ENCODE measurements at places on chromosomes 3 and 15. TPM values are rescaled to one million over a fixed set of nuclear protein-coding genes. Genes with fewer than 3 reads are reported as not detected.
A peak's percentile ranks its signal among the peaks of the same experiment; 100 is the strongest.

GRCh38 chr3:46759239-46760167 is 41.8 kb upstream of the PRSS50 start:
- peaks cover 1% of the 10 kb centered on the region for H3K36me3 ChIP-seq
- no peak overlapping the region for H3K4me3 ChIP-seq
- H3K27me3 ChIP-seq = peaks cover 6% of the 10 kb centered on the region
- no peaks in the 10 kb centered on the region for H3K4me1 ChIP-seq
- H3K27ac ChIP-seq = no peak overlapping the region

DNA sequence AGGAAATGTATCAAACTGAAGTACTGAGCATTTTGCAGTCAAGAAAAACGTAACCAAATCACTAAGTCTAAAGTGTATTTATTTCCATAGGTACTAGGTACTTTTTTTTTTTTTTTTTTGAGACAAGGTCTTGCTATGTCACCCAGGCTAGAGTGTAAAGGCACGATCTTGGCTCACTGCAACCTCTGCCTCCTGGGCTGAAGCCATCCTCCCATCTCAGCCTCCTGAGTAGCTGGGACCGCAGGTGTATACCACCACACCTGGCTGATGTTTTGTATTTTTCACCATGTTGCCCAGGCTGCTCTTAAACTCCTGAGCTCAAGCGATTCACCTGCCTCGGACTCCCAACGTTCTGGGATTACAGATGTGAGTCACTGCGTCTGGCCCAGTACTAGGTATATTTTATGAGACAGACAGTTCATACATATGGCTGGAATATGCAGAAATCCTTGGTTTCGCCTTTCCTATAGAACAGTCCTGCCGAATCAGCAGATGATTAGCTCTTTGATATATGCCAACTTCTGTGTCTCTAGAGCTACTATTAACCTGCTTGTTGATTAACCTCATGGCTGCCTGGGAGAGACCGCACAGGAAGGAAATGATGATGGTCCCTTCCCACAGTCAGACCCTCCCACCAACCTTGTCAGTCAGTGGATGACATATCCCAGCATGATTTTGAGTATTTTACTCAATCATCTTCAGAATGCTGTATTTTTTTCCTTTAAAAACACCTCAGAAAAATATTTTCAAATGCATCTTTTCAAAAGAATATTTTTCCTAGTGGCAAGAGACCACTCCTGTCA is 32.3 kb downstream of the TMOD3 start:
- H3K27me3 ChIP-seq = no peaks in the 10 kb centered on the region
- DNase-seq = peak; percentile 36
- peak overlapping the region; percentile 26 for H3K27ac ChIP-seq
- H3K4me3 ChIP-seq = peak overlapping the region; percentile 61
- H3K36me3 ChIP-seq = peaks cover 29% of the 10 kb centered on the region

- no peak overlapping the region for H3K27ac ChIP-seq
- H3K4me1 ChIP-seq = peaks cover 35% of the 10 kb centered on the region
Measured at GRCh38 chr3:156670077-156670476, 4.3 kb upstream of the TIPARP start.

DNA sequence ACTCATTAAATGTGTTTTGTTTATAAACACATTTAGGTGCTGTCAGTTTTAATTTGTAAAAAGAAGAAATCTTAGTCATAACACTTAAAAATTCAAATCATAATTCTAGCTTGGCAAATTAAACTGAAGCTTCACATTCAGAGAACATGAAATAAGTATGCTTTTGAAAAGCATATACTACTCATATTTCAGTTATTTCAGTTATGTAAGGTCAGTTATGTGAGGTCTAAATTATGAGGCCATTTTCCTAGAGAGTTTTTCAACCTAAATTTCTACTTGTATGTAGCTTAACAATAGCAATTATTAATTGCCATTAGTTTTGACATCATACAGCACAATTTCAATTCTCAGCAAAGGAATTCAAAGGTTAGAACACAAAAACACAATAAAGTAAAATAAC is 465.0 kb downstream of the PLOD2 start:
- H3K4me3 ChIP-seq = no peak overlapping the region
- DNase-seq = no peak
- H3K27me3 ChIP-seq = no peaks in the 10 kb centered on the region
- no peaks in the 10 kb centered on the region for H3K4me1 ChIP-seq
- no peak overlapping the region for H3K27ac ChIP-seq

- H3K27ac ChIP-seq = no peak overlapping the region
- no peaks in the 10 kb centered on the region for H3K36me3 ChIP-seq
- H3K4me3 ChIP-seq = no peak overlapping the region
- no peak for DNase-seq
Measured at GRCh38 chr15:69979783-69980182, 117.9 kb downstream of the TLE3 start.

- no peak overlapping the region for H3K27ac ChIP-seq
- H3K27me3 ChIP-seq = no peaks in the 10 kb centered on the region
- DNase-seq = no peak
- no peaks in the 10 kb centered on the region for H3K36me3 ChIP-seq
Measured at GRCh38 chr15:51793521-51794305, 35.7 kb upstream of the TMOD3 start.

DNA sequence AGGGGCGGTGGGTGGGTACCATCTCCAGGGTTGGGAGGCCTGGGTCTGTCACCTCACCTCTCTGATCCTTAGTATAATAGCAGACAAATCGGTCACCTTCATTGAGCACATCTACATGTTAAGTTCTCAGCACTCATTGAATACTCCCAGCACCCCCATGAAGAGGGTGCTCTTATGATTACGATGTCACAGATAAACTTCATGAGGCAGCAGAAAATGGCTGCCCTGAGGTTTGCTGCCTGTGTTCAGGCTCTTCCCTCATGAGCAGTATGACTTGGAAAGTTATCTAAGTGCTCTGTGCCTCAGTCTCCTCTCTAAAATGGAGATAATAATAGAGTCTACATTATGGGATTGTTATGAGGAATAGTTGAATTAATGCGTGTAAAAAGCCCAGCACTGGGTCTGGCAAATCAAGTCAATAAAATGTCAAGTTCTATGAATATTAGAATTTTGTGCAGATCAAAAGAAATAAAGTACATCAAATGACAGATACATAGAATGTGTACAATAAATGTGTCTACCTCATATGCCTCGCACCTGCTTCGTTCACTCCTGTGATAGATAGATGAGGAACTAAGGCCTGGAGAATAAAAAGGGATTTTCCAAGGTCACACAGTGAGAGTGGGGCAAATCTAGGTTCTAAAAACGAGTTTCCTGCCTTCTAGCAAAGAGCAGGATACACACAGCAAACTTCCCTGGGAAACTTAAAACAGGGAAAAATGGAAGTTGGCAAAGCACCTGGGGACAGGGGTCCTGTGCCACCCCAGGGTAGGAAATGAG is 142.2 kb upstream of the MRPS22 start:
- H3K27me3 ChIP-seq = peaks cover 5% of the 10 kb centered on the region
- no peak overlapping the region for H3K27ac ChIP-seq
- DNase-seq = no peak

DNA sequence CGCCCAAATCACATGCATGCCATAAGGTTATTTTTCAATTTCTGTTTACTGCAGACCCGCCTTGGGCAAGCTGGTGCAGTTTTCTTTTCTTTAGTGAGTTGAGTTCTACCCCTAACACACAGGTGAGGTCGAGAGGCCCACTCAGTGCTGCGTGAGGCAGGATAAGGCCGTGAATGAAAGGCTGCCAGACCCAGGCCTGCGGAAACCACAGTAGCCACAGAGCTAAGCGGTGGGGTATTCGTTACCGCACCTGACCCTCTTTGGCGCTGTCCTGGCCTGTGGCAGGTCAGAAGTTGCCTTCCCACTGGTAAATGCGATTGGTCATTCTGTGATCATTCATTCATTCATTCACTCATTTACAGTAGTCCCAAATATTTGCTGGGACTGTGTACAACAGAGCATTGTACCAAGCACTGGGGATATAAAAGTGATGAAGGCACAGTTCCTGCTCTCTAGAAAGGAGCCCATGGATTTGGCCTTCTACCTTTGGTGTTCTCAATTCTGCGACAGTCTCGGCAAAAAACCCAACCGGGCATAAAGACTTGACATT is 144.8 kb downstream of the XXYLT1 start:
- no peaks in the 10 kb centered on the region for H3K27me3 ChIP-seq
- H3K4me3 ChIP-seq = no peak overlapping the region
- DNase-seq = no peak
- no peaks in the 10 kb centered on the region for H3K36me3 ChIP-seq

- no peak overlapping the region for H3K27ac ChIP-seq
- H3K36me3 ChIP-seq = no peaks in the 10 kb centered on the region
- no peaks in the 10 kb centered on the region for H3K4me1 ChIP-seq
- H3K4me3 ChIP-seq = no peak overlapping the region
- no peaks in the 10 kb centered on the region for H3K27me3 ChIP-seq
Measured at GRCh38 chr3:63662500-63662899, 10.0 kb downstream of the SNTN start.

DNA sequence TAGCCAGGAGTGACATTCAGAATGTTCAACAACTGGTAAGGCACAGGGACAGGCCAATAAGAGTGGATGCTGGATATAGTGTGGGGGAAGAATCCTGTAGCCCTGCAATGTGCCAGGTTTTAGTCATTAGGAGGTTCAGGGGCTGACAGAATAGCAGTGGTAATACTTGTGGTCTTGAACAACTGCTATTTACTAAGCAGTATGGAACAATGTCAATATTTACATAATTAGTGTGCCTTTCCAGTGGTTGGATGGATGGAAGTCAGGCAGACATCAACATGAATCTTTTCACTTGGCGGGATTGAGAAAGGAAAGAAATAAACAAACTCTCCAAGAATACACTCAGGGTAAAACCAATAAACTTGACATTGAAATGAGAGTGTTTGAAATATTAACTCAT is 55.1 kb downstream of the OTOL1 start:
- DNase-seq = no peak
- no peak overlapping the region for H3K27ac ChIP-seq
- H3K4me1 ChIP-seq = no peaks in the 10 kb centered on the region
- no peak overlapping the region for H3K4me3 ChIP-seq
- no peaks in the 10 kb centered on the region for H3K36me3 ChIP-seq
- H3K27me3 ChIP-seq = peaks cover 14% of the 10 kb centered on the region

GRCh38 chr3:74273555-74274402 is 340.7 kb downstream of the CNTN3 start:
- no peaks in the 10 kb centered on the region for H3K27me3 ChIP-seq
- no peak overlapping the region for H3K27ac ChIP-seq
- no peaks in the 10 kb centered on the region for H3K4me1 ChIP-seq

TRIM71 gene
- total RNA-seq = 0.02 TPM

PODXL2 gene
- total RNA-seq = 0.14 TPM

GOLGA8G gene
- not detected for total RNA-seq

OIP5 gene
- 15.3 TPM for total RNA-seq
